ENCODE measurements at places on chromosomes 2 and 18.

DNA sequence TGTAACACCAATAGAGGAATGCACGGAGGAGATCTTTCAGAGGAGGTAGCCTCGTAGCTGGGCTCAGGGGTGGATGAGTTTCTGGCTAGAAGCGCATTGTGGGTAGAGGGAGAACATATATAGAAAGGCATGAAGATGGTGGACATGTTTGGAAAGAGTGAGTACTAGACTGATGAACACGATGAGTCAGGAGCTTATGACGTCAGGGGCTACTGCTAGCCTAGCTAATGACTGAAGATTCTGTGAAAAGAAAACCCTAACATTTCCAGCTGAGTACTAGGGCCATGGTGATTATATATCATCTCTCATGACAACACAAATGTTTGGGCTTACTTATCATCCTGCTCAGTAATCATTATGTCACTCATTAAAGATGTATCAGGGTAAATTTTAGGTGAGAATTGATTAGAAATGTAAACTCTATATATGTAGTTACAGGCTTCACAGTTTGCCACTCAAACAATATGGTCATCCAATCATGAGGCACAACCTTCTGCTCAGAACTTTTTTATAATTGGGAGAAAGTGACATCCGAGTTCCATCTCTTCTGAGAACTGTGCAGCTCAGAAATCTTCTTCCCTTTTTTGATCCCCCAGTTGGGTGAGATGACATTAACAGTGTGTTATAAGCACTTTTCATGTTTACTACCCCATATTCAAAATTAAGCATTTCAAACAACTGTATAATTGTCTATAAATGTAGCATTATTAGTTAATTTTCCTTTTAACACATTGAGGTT lies 22.2 kb upstream of the IL1RN start:
- DNase-seq: no peak

DNA sequence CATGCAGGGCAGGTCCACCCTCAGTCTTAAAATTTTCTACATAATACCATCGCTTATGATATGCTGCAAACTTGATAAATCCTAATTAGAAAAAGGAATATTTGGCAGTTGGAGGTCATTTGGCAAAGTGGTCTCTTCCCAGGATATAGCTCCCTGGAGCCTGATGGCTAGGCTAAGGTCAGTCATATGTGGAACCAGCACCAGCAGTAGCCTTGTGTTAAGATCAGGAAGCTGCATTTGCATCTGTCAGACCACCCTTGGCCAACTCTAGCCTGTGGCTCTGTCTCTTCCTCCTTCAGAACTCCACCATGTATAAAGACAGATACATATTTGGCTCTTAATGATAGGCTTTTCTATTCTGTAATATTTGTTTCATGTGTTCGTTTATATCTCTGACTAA lies 5.4 kb upstream of the HK2 start:
- DNase-seq: no peak

GRCh38 chr2:4765787-4766530 lies 926.2 kb upstream of the SOX11 start:
- DNase-seq: no peak

- DNase-seq: no peak
These were observed 122.1 kb downstream of the DLGAP1 start for GRCh38 chr18:4333043-4333442.

DNA sequence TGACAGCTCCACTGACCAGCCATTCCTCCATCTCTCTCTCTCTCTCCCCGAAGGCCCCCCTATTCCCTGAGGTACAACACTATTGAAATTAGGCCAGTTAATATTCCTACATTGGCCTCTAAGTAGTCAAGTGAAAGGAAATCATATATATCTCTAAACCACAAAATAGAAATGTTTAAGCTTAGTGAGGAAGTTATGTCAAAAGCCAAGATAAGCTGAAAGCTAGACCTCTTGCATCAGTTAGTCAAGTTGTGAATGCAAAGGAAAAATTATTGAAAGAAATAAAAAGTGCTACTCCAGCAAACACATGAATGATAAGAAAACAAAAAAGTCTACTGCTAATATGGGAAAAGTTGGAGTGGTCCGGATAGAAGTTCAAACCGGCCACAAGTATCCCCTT lies 301.3 kb upstream of the RBMS1 start:
- DNase-seq: no peak

GRCh38 chr18:36567800-36568199 lies 261.0 kb downstream of the TPGS2 start:
- DNase-seq: no peak

DNA sequence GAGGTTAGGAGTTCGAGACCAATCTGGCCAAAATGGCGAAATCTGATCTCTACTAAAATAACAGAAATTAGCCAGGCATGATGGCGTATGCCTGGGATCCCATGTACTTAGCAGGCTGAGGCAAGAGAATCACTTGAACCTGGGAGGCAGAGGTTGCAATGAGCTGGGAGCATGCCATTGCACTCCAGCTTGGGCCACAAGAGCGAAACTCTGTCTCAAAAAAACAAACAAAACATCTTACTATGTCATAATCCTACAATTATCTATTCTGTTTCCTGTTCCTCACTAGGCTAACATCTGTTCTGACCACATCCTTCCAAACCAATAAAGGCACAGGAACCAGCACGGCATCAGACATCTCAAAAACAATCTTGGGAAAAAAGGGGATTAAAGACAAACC lies 361.8 kb upstream of the UBE2E3 start:
- no peak for DNase-seq

- no peak for DNase-seq
These were observed 70.8 kb upstream of the SLC1A4 start for GRCh38 chr2:64918220-64918886.

DNA sequence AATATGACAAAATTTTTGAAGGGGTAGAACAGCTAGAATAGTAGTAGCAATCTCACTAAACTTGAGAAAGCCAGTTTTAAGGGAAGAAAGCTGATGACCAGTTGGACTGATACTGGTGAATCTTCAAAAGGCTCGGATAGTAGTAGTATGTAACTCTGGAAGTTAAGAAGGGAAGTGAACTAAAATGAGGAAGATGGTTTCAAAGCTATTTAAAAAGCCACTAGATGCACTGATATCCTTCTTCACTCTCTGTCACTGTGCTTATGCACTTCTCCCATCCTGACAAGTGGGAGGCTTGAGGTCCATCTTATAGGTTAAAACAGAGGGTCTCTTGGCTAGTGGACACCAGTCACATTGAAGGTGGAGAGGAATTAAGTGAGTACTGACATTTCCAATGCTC lies 141.1 kb downstream of the NCOA1 start:
- DNase-seq: no peak

Data from NCI-H774 (cell line).